ENCODE measurements at places on chromosomes 7 and 10.

DNA sequence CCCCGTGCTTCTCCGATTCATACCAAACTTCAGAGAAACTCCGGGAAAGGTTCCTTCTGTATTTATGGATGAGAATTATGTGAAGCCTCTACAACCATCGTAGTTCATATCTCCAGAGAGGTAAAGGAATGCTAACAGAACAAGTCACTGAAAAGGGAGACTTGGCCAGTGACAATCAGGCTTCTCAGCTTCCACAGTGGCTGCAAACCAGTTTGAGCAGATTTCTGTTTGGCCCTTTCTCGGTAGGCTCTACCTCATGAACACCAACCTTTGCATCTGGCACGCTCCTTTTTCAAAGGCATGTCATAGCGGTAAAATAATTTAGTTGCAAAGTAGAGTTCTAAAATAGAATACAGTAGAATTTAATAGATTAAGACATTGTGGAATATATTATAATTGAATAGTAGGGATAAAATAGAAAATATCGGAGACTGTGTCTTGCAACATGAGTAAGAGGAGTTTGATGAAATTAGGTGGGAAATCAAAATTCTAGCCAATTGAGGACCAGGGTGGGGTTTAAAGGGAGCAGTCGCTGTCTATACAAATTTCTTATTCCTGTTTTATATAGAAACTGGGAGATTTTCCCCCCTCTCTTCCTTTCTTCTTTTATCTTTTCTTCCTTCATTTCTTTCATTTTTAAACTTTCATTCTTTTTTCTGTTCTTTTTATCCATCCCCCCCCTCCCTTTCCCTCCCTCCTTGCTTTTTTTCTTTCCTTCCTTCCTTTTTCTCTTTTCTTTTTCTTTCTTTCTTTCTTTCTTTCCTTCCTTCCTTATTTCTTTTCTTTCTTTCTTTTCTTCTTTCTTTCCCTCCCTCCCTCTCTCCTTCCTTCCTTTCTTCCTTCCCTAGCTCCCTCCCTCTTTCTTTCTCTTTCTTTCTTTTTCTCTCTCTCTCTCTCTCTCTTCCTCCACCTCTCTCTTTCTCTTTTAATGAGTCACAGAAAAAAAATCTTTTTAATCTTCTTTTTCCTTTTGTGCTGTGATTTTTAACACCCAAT lies 161.5 kb upstream of the KLF6 start:
- DNase-seq = no peak

- DNase-seq = no peak
These were observed 15.9 kb downstream of the FAM53B start for GRCh38 chr10:124728071-124728829.

GRCh38 chr7:51593628-51594027 lies 277.0 kb upstream of the COBL start:
- DNase-seq = no peak

DNA sequence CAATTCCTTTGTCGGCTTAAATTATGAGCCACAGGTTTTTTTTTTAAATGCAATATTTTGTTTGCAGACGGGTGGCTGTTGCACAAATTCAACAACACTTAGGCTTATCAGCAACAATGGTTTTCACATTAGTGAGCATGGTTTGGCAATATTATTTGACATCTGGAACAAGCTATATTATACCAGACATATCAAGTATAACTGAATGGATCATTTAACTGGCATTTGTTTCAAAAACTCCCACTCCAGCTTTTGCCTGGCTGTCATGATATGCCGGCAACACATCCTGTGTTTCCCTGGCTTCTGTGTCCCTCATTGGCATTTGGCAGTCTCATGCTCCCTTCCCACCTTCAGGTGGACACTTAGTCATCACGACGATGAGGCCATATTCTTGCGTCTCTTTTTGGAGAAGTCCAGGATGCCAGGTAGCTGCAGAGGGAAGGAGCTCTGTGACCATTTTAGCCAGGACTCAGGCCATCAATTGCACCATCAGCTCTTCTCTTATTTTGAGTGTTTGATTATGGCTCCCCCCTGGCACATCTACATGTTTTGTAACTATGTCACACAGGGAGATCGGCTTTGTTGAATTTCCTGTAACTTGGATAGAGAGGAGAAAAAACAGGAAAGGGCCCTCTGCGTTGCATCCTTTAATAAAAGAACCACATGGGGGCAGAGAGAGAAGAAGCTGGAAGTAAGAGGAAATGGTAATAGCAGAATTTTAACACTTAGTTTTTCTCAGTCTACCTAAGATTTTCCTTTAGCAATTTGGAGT lies 413.9 kb downstream of the LRMDA start:
- no peak for DNase-seq

GRCh38 chr7:98372993-98373392 lies 27.9 kb downstream of the BAIAP2L1 start:
- DNase-seq = no peak

DNA sequence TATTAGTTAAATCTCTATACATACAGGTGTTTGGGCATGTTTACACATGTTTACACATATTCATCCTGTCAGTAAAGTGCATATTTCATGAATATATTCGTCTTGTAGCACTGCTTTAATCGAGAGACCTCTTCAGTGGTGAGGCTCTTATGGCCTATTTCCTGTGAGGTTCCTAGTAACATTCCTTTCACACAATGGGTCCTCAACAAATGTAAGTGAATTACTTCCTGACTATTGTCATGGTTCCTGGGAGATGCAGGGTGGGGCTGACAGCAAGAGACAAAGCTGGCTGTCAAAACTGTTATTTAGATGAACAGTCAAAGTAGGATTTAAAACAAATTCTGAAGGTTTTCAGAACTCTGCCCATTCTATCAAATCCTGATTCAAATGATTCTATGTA lies 12.4 kb upstream of the SEMA3A start:
- DNase-seq = no peak

DNA sequence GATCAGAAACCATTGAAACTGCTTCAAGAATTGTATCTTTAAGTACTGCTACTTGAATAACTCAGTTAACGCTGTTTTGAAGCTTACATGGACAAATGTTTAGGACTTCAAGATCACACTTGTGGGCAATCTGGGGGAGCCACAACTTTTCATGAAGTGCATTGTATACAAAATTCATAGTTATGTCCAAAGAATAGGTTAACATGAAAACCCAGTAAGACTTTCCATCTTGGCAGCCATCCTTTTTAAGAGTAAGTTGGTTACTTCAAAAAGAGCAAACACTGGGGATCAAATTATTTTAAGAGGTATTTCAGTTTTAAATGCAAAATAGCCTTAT lies 14.7 kb downstream of the HNRNPA2B1 start:
- no peak for DNase-seq

DNA sequence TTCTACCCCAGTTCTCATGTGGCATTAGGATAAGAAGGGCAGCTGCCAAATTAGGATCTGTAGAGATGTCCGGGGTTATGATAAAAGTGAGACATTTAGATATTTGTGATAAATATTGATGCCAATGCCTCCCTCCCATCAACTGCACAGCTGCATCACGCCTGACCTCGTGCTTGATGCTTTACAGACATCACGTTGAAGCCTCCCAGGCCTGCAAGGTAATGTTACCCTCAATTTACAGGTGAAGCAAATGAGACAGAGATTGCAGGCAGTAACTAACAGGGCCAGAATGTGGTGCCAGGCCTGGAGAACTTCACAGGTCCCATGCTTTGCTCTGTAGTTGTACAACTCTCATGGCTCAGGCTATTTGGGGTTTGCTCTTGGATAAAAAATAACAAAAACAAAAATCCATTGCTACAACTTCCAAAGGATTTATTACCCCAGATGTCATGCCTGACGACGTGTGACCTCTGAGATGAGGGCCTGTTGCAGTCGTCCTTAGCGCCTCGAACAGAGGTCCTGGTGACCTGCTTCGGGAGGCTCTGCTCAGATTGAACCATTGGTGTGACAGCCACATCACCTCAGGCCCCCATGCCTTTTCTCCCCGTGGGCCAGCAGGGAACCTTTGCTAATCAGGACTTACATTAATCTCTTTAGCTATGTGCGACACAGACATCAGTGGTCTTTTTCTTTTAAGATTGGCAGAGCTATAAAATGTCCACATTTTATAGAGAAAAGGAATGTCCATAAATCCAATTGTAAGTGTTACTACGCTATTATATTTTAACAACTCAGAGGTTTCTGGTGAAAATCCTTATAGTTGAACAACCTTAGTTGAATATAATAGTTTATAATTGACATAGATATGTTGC lies 169.3 kb downstream of the ADAM12 start:
- no peak for DNase-seq

DNA sequence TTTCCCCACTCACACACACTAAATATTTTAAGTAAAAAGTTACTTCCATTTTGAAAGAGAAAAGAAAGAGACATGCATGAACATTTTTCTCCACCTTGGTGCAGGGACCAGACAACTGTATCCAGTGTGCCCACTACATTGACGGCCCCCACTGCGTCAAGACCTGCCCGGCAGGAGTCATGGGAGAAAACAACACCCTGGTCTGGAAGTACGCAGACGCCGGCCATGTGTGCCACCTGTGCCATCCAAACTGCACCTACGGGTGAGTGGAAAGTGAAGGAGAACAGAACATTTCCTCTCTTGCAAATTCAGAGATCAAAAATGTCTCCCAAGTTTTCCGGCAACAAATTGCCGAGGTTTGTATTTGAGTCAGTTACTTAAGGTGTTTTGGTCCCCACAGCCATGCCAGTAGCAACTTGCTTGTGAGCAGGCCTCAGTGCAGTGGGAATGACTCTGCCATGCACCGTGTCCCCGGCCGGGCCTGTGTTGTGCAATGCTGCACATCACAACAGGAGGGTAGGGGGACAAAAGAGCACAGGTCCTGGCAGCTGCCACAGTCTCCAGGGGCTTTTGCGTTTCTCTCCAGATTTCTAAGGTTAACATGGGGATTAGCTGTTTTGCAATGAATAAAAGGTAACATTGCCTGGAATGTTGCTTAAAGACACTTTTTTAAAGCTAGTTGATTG lies 146.5 kb downstream of the EGFR start:
- DNase-seq = no peak

All from CD4-positive, alpha-beta T cell treated with Interleukin-21 for 1 hour (primary cell).